Activated CD8-positive, alpha-beta memory T cell treated with anti-CD3 and anti-CD28 coated beads, Interleukin-2, amount 50 U/mL, for 4 hours (primary cell): ENCODE measurements at places on chromosomes 3 and 15.

DNA sequence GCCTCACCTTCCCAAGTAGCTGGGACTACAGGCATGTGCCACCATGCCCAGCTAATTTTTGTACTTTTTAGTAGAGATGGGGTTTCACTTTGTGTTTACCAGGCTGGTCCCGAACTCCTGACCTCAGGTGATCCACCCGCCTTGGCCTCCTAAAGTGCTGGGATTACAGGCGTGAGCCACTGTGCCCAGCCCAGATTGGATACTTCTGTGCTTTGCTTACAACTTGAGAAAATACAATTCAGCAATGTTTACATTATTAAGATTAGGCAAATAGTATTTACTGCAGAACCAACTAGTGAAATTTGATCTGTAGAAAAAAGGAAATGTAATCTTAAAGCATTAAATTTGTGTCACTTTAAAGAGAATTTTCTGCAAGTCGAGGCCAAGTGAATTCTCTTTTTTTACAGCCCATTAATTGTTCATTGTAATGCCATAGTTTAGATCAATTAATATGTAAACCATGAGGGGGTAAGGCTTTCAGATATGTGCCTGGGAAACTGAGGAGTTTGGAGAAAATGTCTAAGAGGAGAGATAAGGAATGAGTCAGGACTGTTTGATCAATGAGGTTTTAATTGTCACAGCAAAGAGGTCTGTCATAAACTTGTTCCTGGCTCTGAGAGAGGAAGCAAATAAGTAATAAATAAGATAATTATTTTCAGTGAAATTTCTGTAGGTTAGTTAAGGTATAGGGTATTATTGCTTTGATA lies 15.3 kb downstream of the PYDC2 start:
- no peak for DNase-seq

DNA sequence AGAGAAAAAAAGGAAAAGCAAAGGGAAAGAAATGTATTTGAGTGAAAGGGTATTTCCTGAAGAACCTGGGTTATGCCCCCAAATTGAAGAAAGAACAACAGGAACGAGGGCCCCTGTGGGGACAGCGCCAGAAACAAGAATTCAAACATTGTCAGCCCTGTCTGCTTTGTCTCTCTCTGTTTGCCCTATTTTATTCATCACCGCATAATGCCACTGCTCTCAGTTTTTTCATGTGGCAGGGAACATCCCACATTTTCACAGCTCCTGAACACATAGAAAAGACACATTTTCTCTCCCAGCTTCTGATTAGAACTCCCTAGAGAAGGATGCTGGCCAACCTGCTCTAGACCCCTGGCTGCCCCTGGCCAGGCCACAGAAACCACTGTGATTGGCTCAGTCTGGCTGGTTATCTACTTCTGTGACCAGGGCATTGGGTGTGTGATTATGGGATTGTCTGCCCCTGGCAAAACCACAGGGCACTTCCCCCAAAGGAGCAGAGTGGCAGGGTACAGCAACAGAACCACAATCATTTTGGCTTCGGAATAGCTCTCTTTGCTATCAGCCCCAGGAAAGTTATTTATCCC lies 31.3 kb upstream of the CCDC54 start:
- no peak for DNase-seq

DNA sequence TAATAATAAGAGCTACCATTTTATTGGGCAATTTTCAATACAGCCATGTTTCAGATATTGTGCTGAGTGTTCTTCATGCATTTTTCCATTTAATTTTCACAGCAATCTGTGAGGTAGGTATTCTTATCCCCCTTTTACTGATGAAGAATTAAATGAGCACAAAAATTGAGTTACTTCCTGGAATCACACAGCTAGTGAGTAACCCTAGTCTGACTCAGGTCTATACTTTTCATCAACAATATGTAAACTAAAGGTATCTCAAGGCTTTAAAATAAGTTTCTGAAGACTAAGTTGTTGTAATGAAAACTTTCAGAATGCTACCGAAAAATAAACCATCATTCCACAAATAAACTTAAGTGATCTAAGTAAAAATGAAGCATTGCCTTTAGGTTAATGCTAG lies 22.3 kb downstream of the HACD2 start:
- DNase-seq, result no peak

DNA sequence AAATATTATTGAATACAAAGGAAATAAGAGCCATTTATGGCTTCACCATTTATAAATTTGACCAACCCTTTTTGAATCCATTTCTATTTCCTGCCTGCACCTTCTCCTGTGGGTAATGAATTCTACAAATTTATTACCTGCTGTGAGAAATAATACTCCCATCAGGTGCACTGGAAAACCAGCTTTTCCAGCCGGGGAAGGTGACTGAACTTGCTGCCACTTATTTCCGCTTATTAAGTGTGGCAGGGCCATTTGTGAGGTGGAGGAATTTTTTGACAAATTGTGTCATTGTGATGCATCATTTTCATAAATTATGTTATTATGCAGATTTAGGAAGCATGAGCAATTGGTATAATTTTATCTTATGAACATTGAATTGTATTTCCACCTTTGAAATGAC lies 151.1 kb downstream of the SQOR start:
- DNase-seq, result no peak

DNA sequence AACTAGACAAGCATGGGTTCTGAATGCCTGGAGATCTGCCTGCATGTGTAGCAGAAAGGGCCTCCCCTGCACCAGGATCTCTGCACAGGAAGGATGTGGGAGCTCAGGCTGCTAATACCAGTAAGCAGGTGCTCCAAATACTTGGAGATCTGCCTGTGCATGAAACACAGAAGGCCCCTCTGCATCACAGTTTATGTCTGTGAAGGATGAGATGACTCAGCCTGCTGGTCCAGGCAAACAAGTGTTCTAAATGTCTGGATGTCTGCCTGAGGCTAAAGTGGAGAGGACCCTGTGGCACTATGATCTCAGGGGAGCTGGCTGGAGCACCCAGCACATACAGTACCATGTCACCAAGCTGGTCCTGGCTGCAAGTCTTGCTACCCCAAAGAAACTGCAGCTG lies 678.8 kb downstream of the MCTP2 start:
- no peak for DNase-seq
